ENCODE measurements at places on chromosomes 4 and X.

DNA sequence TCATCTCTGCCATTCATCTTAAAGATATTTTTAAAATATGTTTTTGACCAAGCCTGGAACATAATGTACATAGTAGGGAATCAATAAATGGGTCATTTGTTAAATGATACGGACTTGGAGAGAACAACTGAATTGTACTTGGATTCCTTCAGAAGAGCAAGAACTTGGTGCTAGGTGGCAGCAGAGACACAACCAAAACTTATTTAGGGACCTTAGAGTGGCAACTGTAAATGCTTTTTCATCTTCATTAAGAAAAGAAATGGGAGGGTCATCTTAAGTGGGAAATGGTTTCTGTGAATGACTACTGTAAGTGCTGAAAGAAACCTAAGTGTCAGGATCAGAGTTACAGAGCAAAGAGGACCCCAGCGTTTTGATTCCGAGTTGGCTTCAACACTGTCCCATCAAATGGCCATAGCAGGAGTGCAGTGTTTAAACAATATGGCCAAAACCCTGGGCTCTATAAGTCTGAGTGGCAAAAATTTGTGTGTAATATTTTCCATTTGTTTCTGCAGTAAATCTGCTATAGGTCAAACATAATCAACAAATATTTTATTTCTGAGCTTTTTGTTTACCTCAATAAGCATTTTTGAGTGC, 213.6 kb downstream of the PALLD start:
- no peak for DNase-seq

DNA sequence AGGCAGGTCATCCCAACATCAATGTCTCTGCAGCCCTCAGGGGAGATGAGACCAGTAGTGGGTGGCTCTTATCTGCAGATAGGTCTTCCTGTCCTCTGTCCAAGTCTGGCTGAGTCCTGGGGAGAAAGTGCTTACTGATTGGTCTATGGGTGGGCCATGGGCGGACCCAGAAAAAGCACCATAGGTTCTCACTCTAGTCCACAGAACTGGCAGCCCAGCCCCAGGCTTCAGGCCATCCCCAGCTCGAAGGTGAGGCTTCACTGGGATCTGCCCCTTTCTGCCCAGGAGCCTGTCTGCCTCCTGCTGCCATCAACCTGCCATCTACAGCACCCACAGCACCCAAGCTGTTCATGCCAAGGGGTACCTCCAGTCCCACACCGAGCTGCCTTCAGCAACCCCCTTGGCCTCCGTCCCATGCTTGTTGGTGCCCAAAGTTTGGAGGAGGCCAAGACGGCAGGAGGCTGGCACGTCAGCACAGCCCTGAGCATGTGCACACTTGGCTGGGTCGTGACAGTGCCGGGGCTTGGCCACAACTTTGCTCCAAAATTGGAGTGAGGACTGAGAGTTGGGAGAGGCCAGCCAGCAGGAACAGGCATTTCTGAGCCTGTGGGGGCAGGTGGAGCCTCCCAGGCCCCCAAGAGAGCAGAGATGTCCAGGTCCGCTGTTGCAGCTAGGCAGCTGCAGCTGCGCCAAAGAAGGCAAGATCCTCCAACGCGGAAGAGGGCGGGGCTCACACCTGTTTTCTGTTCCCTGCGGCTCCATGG, 99.6 kb downstream of the IQCM start:
- no peak for DNase-seq

GRCh38 chrX:153600032-153600373, 1.1 kb upstream of the CCNQ start:
- no peak for DNase-seq

GRCh38 chr4:31068257-31069075, 348.3 kb downstream of the PCDH7 start:
- no peak for DNase-seq

DNA sequence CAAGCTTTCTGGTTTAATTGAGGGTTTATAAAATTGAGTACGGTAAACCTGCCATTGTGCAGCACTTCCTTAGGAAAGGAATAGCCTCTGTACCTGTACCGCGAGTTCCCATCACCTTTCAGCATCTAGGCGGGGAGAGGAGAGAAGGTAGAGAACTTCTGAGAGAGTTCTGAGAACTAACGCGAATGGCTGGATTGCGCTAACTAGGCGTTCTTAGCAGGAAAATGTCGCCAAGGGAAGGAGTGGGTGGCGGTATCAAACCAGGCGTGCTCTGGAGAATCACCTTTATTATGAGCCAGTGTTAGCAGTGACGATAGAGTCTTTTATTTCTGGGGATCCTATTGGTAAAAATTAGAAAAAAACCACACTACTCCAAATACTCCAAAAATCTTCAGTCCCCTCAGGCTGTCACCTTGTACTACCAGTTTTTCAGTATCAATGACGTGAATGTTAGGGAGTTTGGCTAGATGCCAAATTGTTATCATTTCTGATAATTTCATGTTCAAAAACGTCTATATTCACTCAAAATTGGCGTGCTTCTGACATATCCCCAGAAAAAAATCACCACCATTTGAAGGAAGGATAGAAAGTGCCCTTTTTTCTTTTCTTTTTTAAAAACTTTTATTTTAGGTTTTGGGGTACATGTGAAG, 1.4 kb downstream of the UGT8 start:
- no peak for DNase-seq

GRCh38 chr4:81666491-81666890, 194.8 kb upstream of the RASGEF1B start:
- no peak for DNase-seq

DNA sequence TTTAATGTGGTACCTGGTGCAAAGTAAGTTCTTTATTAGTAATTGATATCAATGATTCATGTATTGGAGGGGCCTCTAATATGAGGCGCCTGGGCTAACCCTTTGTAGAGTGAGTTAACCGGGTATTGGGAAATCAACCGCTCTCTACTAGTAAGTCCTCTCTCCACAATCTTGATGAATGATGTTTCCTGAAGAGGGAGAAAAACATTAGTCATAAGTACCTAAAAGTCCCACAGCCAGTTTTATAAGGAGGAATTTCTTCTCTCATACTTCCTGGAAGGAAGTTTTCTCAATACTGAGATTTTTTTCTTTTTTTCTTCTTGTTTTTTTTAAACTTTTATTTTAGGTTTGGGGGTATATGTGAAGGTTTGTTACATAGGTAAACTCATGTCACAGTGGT, 62.3 kb downstream of the AGTR2 start:
- DNase-seq: no peak

- DNase-seq: no peak
These were observed 292.3 kb upstream of the GK2 start for GRCh38 chr4:79700356-79700755.

DNA sequence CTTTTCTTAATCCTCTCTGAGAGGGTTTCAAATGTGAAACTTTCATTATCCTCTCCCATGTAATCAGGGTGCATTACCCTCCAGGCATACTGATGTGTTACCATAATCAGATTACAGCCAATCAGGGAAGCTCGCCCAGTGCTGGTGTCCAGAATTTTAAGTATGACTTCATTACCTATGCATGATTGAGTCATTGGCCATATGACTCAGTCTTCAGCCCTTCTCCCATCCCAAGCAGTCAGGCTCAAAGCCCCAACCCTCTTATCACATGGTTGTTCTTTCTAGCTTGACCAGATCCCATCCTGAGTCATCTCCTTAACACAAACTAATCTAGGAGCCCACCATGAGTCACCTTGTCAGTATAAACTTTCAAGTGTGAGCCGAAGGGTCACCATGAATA, 1668.1 kb upstream of the AGA start:
- no peak for DNase-seq

GRCh38 chr4:89404530-89404929, 96.9 kb upstream of the GPRIN3 start:
- no peak for DNase-seq
